ENCODE measurements at places on chromosomes 5 and 9.

- no peak for DNase-seq
These were observed 2.9 kb downstream of the BOD1 start for GRCh38 chr5:173613433-173614159.

GRCh38 chr5:38237681-38238080 is 20.7 kb upstream of the EGFLAM start:
- DNase-seq: no peak

DNA sequence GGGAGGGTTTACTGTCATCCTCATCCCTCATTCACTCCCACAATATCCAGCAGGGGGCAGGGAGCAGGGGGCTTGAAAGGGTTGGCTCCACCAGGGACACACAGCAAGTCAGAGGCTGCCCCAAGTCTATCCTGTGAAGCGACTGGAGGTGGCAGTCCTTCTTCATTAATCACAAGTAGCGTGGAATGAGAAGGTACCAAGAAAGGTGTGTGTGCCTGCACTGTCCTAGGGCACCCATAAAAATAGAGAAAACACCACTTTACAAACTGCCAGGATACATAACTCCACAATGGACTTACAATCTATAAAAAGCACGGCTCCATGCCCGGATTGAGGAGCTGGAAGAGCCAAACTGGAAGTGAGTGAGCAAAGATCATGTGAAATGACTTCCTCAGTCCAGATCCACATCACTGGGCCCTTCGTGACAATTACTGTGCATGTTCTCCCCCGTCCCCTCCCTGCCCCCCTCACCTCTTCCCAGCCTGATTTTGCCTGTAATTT is 183.9 kb downstream of the SLIT3 start:
- DNase-seq: no peak

DNA sequence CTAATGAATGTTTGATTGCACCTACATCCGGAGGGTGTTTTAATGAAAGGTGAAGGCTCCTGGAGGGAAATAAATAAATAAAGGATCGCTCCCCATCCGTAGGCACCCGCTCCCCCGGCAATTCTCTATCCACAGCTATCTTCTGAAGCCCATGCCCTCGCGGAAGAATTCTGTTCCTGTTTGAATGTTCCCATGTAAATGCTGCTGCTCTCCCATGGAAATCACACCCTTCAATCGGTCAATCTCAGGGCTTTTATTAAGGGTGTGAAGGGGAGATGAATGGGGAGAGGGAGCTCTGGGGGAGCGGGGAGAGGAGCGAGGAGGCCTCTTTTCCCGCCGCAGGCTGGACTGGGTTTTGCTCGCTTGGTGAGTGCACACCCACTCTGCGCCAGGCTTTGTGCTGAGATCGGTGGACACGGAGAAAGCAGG is 21.1 kb upstream of the ARAP3 start:
- DNase-seq: no peak

DNA sequence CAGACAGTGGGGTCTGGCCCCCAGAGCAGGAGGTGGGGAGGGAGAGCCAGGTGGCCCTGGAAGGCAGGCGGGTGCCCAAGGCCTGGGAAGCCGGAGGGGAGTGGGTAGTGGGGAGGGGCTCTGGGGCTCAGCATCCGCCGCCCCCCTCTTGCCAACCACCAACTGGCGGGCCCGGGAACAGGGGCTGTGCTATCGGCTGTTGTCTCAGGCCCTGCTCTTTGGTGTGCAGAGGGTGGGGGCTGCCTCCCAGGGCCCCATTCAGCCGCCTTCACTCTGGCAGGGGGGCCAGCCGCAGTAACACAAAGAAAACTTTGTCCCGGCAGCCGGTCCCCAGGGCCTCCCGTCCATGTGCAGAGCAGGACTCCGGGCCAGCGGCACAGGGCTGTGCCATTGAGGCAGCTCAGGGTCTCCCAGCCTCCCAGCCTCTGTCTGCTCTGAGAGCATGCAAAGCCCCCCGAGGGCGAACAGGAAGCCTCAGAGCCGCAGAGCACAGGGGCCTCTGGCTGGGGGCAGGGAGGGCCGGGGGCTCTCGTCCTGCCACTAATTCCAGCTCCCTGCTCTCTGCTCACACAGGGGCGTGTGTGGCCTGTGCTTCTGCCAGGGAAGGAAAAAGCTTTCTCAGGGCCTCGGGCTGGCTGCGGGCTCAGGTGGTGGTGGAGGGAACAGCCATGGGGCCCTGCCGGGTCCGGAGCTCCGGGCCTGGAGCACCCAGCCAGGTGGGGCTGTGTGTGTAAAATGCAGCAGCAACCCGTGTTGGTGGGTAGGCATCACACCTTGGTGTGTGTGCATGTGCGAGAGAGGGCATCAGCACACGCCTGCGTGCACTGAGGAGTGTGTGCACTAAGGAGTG is 54.2 kb upstream of the NOTCH1 start:
- no peak for DNase-seq

GRCh38 chr5:178123966-178124925 is 6.6 kb upstream of the RMND5B start:
- no peak for DNase-seq

DNA sequence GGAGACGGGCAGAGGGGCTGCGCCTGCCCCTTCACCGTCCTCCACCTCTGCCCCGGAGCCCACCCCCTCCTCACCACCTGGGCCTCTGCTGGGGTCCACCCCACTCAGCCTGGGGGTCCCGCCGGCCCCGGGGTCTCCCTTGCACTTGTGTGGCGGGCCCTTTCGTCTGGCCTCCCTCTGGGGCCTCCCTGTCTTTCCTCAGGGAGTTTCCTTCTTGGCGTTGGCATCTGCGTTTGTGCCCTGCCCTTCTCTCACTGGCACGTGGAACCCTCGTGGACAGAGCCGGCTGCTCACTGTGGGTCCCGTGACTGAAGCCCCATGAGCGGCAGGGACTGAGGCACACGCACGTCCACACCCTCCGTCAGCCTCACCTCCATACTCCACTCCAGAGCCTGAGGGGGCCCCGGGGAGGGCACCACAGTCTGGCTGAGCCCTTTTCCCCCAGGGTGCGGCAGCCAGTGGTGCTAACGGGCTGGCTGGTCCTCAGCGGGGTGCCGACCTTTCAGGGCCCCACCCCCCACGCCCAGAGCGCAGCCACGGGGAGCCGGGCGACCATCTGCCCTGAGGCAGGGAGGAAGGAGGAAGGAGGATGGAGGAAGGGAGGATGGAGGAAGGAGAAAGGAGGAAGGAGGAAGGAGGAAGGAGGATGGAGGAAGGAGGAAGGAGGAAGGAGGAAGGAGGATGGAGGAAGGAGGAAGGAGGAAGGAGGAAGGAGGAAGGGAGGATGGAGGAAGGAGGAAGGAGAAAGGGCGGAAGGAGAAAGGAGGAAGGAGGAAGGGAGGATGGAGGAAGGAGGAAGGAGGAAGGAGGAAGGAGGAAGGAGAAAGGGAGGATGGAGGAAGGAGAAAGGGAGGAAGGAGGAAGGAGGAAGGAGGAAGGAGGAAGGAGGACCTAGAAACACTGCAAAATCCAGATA is 53.0 kb upstream of the NRARP start:
- DNase-seq: no peak

Data from fibroblast of skin of left biceps (primary cell).